ENCODE measurements at places on chromosomes 16 and 17. TPM values are rescaled to one million over a fixed set of nuclear protein-coding genes. Genes with fewer than 3 reads are reported as not detected.

KRT33A gene
- total RNA-seq, result not detected

HOXB6 gene
- total RNA-seq, result 7.3 TPM

C17orf67 gene
- total RNA-seq, result 0.12 TPM

PRSS33 gene
- not detected for total RNA-seq

GDPD1 gene
- total RNA-seq, result 1.2 TPM

ALOX12 gene
- not detected for total RNA-seq

TEKT1 gene
- total RNA-seq, result not detected

KRT20 gene
- total RNA-seq, result not detected

WWOX gene
- total RNA-seq, result 20.3 TPM

ZNF205 gene
- total RNA-seq, result 9.3 TPM

SLC38A8 gene
- not detected for total RNA-seq

SPECC1 gene
- total RNA-seq, result 40.3 TPM

IL17C gene
- total RNA-seq, result not detected

PRR35 gene
- not detected for total RNA-seq

HOXB5 gene
- 0.24 TPM for total RNA-seq

HBA2 gene
- not detected for total RNA-seq

SLC12A3 gene
- total RNA-seq, result not detected

HOXB2 gene
- 11.9 TPM for total RNA-seq

DRC7 gene
- not detected for total RNA-seq

CALB2 gene
- total RNA-seq, result 1.2 TPM

SLC47A2 gene
- total RNA-seq, result not detected

TBC1D3D gene
- not detected for total RNA-seq

ARHGDIA gene
- 170 TPM for total RNA-seq

SLC6A4 gene
- not detected for total RNA-seq

MRM3 gene
- total RNA-seq, result 13.5 TPM

NOTUM gene
- 0.24 TPM for total RNA-seq

CDYL2 gene
- total RNA-seq, result 1.6 TPM

FADS6 gene
- not detected for total RNA-seq

PIK3R6 gene
- not detected for total RNA-seq

SENP3 gene
- 59.0 TPM for total RNA-seq

TP53TG3F gene
- total RNA-seq, result not detected

ICAM2 gene
- total RNA-seq, result not detected

MAP3K14 gene
- total RNA-seq, result 2.9 TPM

CA5A gene
- not detected for total RNA-seq

B4GALNT2 gene
- not detected for total RNA-seq

ABCC6 gene
- 1.7 TPM for total RNA-seq

ABCA3 gene
- 0.20 TPM for total RNA-seq

MT1M gene
- total RNA-seq, result 4.5 TPM

ASPA gene
- 0.10 TPM for total RNA-seq

DGKE gene
- total RNA-seq, result 3.1 TPM

TGFB1I1 gene
- 27.5 TPM for total RNA-seq

SULT1A2 gene
- total RNA-seq, result not detected

PYCARD gene
- total RNA-seq, result 64.8 TPM

RNF222 gene
- not detected for total RNA-seq

ACD gene
- total RNA-seq, result 42.8 TPM

NR1D1 gene
- 5.5 TPM for total RNA-seq

TP53TG3B gene
- total RNA-seq, result 1.4 TPM

CEP131 gene
- 7.0 TPM for total RNA-seq

KRTAP9-4 gene
- not detected for total RNA-seq

SAMD14 gene
- total RNA-seq, result 0.24 TPM

HIGD1B gene
- total RNA-seq, result not detected
